ENCODE measurements at places on chromosomes 5 and 9. TPM values are rescaled to one million over a fixed set of nuclear protein-coding genes. Genes with fewer than 3 reads are reported as not detected.

DNA sequence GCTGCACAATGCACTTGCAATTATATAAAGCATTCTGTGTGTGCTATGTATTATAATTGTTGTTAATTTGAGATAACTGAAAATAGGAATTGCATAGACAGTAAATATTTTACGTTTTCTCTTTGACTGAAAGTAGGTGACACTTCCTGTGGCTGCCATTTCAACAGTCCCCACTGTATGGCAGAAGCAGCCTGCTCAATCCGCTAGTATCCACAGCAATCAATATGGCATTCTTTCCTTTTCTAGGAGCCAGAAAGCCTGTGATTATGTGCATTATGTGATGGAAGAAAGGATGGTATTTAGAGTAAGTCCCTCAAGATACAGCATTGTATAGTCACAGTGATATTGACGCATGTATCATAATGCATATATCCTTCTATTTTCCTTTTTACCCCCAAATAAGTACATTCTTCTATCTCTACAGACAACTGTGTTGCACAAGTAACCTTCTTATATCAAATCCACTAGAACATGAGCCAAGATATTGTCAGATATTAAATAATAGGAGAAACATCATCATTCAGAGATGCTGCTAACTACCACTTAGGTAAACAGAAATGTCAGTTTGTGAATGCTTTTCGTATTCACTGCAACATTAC lies 59.7 kb downstream of the CARTPT start:
- peak; percentile 45 for DNase-seq

DNA sequence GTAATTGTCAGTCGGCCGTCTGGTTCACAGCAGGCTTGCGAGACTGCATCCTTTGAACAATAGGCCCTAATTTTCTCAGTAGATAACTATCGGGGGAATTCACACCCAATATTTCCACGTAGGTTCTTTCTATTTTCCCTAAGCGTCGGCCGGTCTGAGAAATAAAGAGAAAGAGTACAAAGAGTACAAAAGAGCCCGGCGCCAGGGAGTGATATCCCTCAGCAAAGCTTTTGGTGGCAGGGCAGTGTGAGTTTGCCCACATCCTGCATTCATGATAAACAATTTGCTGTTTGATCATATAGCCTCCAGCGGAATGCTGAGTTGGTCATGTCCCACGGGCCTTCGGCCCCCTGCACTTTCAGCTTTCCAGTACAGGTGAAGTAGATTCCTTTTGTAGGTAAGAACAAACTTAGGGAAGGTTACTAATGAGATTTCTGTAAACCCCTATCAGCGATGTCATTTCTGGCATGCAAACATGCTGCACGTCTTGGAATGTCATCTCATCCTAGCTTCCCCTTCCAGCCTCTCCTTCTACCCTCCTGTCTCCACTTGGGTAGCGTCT lies 4.7 kb upstream of the PTGR1 start:
- DNase-seq: no peak

DNA sequence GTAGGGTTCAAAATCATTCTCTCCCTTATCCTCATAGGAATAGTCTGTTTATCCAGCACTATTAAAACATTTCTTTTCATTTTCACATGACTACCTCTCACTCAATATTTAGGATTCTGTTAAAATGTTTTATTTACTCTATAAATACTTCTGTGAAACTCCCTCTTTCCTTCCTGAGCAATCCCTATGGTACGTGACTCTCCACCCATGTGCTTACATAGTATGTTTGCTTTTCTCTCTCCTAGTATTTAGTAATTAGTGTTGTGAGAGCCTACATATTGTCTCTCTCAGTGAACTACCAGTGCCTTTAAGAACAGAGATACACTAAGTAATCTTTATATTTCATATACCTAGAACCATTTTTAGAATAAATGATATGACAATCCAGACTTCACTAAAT lies 46.0 kb downstream of the PTPRD start:
- no peak for DNase-seq

The BSPRY gene
- total RNA-seq: not detected

DNA sequence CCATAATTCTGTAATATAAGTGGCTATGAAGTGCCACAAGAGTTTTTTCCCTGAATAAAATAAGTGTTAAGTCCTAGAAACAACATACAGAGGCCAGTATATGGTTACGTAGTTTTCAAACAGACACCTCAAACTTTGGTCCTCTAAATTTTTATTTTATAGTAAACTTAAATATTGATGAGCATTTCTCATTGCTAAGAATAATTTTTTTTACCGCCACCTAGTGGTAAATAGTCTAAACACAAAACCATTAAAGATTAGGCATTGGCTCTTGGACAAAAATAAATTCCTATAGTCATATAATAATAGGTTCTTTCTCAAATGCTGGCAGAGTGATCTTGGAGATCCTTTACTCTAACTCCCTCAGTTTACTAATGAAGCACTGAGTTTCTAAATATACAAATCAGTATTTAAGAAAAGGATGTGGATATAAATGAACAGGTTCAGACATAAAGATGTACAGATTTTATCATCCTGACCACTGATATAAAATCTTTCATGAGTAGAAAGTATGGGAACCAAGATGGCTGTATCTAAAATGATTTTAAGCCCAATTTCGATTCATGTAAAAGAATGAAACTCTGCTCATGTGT lies 136.2 kb downstream of the FANCC start:
- DNase-seq: peak; percentile 49

The MARCOL gene
- total RNA-seq: not detected

- DNase-seq: no peak
Measured at GRCh38 chr5:74167930-74168315, 472.6 kb downstream of the ENC1 start.

DNA sequence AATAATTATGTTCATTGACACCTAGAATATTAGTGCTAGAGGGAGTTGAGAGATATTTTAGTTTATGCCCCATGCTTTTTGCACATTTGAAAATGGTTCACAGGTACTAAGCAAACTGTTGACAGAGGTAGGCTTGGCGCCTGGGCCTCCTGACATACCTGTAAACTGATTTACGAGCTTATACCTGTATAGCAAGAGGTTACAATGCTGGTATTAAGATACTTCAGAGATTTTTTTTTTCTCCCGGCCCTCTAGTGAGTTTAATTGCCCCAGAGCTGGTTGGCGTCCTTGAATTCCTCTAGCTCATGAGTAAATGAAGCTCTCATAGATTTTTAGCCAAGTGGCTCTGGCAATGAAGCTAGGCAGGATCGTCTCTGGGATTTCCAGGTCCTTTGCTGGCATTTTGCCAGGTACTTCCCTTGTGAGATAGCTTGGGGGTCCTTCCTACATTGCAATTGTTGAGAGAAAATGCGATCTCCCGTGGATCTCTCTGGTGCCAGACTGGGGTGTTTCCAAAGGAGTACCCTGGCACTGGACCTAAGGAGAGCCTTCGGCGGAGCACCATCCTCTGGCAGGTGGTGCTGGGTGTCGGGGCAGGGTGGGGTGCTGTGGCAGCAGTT lies 9.0 kb downstream of the SLC36A1 start:
- no peak for DNase-seq

GRCh38 chr9:119009249-119009648 lies 360.0 kb downstream of the BRINP1 start:
- no peak for DNase-seq

GRCh38 chr5:159017786-159018185 lies 81.9 kb downstream of the EBF1 start:
- DNase-seq: peak; percentile 87

Data from A673 (cell line).